CD4-positive, alpha-beta T cell treated with Interleukin-15 for 1 hour (primary cell): ENCODE measurements at places on chromosomes 5 and 9.

- no peak for DNase-seq
These were observed 47.1 kb downstream of the BRINP1 start for GRCh38 chr9:119322184-119322583.

- DNase-seq = no peak
These were observed 55.8 kb downstream of the FBXO4 start for GRCh38 chr5:41980870-41981269.

DNA sequence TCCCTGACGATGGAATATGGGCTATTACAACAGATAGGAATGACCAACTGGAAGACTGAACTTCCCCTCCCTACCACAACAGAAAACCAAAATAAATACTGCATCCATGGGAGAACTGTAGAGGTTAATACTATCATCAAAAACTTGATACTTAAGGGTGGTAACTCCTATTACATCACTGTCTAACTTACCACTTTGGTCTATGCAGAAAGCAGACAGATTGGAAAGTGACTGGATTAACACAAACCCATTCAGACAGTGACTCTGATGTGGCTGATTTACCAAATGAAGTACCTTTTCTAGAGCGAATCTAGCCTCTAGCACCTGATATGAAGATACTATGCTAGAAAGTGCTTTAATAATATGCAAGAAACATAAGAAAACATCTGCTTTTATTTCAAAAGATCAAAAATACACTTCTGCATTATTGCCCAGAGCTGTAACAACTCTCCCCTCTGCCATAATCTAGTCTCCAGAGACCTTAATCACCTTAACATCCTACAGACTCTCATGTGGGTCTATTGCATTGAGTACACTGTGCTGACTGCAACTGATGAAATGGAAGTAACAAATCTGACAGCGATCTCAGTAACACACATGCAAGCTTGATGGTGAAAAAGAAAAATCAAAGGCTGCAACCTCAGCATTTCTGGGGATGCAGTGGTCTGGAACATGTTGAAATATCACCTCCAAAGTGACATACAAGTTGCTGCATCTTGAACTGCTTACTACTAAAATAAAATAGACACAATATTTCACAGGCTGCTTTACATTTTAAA, 62.7 kb downstream of the EPB41L4A start:
- DNase-seq = no peak

GRCh38 chr9:107639426-107639825, 149.9 kb upstream of the KLF4 start:
- no peak for DNase-seq

DNA sequence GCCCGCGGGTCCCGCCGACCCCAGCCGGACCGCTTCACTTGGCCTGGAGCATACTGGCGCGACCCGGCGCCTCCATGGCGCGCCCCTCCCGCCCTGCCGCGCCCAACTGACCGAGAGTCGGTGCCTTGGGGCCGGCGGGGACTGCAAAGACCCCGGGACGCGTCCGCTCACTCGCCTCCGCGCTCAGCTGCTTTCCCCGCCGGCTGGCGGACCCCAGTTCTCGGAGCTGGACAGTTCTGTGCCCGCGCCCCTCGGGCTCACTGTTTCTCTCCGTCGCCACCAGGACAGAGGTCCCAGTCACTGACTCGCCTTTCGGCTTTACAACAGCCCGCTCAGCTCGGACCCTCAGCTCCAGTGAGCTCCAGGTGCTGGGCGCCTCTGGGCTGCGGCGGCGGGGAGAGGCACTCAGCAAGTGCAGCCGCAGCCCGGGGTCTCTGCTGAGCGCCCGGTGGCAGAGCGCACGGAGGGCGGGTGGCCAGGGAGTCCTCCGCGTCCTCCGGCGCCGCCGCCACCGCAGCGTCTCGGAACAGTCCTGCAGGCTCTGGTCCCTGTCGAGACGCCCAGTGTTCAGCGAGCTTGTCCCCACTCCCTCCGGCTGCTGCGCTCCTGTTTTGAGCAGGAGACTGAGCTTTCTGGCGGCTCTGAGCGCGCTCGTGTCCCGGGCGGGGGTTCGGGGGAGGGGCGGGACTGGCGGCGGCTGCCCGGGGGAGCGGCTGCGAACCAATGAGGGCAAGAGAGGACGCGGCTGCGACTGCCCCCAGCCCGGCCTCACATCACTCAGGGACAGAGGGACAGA, at the start of gene SMIM32:
TSS of gene SMIM32 (minus strand) at position 637 of the 796 bp plus-strand sequence. CDS start 638 bp downstream, outside the sequence.
- DNase-seq = no peak

DNA sequence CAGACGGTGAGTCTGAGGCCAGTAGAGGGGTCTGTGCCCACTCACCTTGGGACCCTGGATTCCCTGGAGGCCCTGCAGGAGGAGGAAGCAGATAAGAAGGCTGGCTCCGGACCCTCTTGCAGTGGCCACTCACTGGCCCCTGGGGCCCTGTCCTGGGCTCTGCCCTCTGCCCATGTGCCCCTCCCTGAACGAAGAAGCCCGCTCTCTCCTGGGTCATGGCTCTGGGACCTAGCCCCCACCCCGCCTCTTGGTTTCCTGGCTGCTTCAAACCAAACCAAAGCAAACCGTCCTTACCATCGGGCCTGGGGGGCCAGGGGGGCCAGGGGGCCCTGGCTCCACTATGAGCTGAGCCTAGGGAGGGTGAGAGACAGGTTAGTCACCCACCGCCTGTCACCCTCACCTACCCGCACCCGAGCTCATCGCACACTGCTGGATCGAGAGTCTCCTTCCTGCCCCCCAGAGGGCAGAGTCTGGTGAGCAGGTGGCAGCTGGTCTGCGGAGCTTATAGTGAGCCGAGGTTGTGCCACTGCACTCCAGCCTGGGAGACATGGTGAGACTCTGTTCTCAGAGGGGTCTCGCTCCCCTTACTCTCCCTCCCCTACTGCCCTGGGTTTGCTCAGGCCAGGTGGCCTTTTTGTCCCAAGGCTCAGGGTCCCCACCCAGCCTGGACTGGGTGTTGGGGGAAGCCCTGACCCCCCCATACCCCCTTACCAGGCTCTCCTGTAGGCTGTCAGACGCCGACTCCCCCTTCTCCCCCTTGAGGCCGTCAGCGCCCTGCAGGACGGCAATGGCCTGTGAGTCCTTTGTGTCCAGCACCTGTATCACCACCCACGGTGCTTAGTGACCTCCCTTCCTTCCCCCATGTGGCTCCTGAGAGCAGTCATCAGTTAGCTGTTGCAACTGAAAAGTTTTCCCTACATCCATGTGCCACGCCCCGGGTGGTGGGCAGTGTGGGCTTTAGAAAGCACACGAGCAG, 15.2 kb upstream of the PHYKPL start:
- DNase-seq = peak; percentile 32

DNA sequence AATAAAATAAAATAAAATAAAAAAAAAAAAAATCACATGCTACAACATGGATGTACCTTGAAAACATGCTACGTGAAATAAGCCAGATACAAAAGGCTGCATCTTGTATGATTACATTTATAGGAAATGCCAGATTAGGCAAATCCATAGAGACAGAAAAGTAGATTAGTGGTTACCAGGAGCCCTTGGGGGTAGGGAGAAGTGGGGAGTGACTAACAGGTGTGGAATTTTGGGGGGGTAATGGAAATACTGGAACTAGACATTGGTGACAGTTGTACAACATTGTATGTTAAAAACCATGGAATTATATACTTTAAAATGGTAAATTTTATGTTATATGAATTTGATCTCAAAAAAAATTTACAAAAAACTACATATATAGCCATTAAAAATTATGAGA, 47.3 kb downstream of the SLC1A1 start:
- DNase-seq = no peak

DNA sequence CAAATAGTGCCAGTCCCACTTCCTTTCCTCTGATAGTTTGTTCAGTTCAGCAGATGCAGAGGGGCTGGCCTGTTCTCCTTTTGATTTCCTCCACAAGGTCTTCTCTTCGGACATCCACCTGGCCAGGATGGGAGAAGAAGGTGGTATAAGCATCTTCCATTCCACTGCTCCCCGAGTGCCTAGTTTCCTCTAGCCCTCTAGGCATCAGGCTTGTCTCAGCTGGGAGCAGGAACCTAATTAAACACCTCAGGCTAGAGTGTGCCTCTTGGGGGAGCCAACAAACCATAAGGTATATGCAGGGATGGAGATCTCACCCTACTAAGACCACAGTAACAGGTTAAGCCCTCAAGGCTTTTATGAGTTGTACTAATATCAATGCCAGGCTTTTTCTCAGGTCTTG, 835 bp upstream of the DND1 start:
- DNase-seq = no peak

GRCh38 chr5:167750586-167750985, 540.9 kb upstream of the WWC1 start:
- no peak for DNase-seq

GRCh38 chr9:104416470-104416869, 87.6 kb upstream of the OR13F1 start:
- no peak for DNase-seq

GRCh38 chr9:38066914-38067858, 1.8 kb downstream of the SHB start:
- DNase-seq = peak; percentile 28

DNA sequence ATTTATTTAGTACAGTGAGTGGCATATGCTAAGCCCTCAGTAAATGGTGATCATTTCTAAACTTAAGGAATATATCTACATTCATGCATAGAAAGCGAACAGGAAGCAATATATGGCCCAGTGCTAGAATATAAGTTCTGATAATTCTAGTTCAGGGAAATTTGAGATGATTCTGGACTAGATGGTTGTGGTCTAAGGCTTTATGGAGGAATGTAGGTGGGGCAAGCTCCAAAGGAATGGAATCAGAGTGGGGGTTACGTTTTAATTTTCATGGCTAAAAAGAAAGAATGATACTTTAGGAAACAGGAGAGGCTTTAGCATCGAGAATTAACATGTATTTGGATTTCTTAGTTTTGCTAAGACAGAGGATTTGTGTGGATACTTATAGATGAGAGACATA, 56.1 kb downstream of the MTREX start:
- DNase-seq = no peak

- DNase-seq = no peak
These were observed 236.6 kb upstream of the FBXL7 start for GRCh38 chr5:15263406-15263805.

GRCh38 chr5:128534726-128535125, 3.3 kb downstream of the FBN2 start:
- no peak for DNase-seq

DNA sequence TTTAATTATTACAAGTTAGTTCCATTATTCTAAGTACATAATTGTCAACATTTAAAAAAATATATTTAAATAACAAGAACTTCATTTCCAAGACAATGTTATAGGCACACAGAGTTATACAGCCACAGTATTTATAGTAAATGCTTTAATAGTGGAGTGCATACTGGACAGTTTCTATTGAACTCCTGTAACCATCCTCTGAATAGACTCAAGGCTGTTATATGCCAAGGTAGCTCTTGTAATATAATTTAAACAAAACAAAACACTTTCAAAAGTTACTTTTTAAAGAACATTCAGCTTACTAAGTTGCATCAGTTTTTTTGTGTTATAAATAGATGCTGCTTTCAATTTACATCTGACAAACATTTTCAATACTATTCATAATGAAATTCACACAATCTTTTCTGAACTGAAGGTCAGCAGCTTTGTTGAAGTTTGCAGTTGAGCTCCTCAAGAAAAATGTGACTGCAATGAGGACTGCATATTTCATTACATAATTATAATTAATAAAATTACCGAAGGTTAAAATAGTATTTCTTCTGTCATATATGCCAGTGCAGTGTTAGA, 549.9 kb upstream of the CYLC2 start:
- no peak for DNase-seq

- no peak for DNase-seq
These were observed 1850.9 kb upstream of the NUDT12 start for GRCh38 chr5:105413406-105413990.

- DNase-seq = no peak
These were observed 24.5 kb downstream of the PSD2 start for GRCh38 chr5:139820130-139820529.

DNA sequence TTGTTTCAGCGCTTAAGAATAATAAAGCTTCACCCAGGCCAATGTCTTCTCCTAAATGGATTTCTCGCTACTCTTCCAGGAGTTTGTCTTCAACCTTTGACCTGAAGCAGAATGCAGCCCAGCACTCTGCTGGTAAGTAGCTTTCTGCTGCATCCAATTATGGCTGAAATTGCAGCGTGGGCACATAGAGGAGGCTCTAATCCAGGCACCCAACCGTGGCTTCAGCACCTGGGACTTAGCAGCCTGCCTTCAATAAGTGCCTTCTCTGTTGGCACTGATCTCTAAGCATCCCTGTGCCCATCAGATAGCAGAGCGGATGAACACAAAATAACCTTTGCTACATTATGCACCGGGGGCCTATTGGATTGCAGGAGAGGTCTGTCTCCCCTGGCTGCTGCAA, 105.2 kb downstream of the TRIM32 start:
- DNase-seq = no peak

DNA sequence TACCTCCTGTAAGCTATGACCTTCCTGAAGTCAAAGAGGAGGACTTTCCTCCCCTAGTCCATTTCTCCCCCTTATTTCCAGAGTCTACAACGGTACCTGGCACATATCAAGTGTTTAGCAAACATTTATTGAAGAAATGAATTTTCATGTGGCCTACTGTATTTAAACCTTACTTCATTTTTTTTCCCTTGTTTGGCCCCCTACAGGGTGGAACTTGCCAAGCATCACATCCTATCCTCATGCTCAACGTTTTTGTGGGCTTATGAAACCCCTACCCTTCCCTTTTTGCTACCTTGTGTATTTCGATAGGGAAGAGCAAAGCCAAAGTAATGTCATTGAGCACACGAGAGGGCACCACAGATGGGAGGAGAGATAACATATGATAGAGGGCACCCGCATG, 1857.8 kb upstream of the WWC1 start:
- no peak for DNase-seq

DNA sequence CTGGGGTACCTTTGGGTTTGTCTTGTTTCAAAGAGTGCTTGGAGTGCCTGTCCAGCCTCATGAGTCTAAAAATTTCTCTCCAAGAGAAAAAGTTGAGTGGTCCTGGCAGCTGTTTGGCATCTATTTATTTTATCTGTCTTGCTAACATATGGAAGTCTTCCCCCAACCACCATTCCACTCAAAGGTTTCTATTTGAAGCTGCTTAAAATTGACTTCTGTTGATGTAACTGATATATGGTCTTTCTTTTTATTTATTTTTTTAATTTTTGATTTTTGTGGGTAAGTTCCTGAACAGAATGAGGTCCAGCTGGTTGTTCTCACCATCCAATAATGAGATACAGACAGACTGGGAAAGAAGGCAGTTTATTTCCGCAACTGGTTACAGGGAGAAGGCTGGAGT, 178.7 kb upstream of the SGCD start:
- DNase-seq = no peak

- no peak for DNase-seq
These were observed 206.5 kb downstream of the PAX5 start for GRCh38 chr9:36827593-36827992.

DNA sequence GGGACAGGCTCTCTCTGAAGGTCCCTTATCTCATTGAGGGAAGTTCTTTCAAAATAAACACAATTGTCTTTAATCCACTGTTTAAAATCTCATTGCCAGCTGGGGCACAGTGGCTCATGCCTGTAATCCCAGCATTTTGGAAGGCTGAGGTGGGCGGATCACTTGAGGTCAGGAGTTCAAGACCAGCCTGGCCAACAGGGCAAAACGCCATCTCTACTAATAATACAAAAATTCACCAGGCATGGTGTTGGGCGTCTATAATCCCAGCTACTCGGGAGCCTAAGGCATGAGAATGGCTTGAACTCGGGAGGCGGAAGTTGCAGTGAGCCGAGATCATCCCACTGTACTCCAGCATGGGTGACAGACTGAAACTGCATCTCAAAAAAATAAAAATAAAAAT, 8.3 kb upstream of the NDFIP1 start:
- DNase-seq = no peak

GRCh38 chr5:56900858-56901578, 8.4 kb upstream of the SETD9 start:
- no peak for DNase-seq
